Activated CD8-positive, alpha-beta memory T cell treated with anti-CD3 and anti-CD28 coated beads for 1 hour (primary cell): ENCODE measurements at places on chromosomes 2 and 18.
A peak's percentile ranks its signal among the peaks of the same experiment; 100 is the strongest.

DNA sequence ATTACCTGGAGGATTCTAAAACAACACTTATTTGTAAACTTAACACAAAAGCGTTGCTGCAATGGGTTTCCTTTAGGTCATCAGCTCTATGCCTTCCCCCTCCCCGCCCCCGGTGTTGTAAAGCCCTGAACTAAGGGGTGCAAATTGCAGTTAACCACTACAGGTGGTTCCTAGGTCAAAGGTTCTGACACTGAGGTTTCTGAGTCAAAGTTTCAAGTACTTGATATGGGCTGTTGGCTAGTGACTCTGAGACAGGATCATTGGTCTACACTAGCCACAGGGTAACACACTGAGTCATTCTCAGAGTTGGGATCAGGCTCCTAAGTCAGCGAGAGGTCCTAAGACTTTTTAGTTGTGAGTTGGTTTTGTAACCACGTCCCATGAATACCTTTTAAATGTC lies 15.4 kb downstream of the IL1B start:
- DNase-seq, result no peak

GRCh38 chr2:44713170-44713569 lies 228.3 kb upstream of the SIX3 start:
- DNase-seq, result no peak

DNA sequence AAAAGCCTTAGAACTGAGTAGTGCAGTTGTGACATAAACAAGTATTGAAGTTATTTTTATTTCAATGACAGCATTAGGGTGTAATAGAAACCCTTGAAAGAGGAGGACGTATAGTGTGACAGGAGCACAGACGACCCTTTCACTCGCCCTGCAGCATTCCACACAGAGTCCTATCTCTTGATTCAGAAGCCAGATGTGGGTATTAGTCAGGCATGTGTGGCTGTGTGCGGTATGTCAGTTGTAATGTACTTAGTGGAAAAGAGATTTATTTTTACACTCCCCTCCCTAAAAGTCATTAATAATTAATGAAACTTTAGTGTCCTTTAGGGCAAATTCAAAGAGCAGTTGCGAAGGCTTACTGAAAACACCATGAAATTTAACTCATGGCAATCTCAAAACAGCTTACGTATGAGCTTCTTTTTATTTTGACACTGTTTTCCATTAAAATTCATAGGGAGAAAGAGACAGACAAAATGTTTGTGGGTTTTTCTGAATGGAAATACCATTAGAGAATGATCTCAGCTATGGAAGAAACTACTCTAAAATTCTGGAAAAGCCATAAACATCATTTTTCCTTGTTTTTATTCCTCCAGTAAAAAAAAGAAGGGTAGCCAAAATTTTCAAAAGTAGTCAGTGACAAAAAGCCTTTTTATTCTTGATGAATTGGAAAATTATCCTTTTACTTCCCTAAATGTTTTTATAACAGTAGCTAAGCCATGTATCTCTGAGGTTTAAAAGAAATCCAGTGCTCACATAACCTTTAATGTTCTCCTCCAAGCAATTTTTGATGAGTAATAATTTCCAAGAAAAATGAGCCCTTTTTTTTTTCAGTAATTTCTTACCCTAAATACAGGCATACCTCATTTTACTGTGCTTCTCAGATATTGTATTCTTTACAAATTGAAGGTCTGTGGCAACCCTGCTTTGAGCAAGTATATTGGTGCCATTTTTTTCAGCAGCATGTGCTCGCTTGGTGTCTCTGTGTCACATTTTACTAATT lies 84.0 kb upstream of the DSEL start:
- no peak for DNase-seq

- no peak for DNase-seq
These were observed 252.6 kb downstream of the RND3 start for GRCh38 chr2:150234787-150235446.

DNA sequence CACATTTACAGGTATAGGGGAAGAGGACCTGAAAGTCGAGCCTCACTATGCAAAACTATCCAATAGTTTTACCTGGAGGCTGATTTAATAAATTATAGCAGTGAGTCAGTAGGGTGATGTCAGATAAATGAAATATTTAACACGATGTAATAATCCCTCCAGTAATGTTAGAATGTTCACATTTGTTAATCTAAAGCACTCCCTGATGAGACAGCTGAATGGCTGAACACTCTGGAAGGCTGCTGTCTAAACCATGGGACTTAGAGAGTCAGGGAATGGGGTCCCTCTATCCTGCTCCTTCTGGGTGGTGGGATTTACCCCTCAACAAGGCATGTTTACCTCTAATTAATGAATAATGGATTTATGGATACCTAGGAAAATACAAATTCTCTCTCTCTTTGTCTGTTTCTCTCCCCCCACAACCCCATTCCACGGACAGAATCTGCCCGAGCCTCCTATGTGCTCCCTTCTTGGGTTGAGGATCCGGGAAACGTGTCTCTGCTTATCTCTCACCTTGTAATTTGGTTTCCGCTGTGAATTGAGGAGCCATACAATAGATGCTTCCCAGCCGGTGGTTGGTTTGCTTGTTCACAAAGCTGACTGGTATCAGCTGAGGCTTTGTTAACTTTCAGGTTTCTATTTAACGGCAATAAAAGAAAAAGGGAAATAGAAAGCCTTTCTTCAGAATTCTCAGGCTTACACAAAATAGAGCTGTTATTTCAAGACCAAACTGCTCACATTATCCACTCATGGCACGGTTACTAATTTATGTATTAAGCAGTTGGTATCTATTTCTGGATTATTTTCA lies 25.9 kb downstream of the LRRC30 start:
- DNase-seq, result no peak

- DNase-seq, result no peak
These were observed 31.5 kb downstream of the CXCR4 start for GRCh38 chr2:136086253-136087016.

DNA sequence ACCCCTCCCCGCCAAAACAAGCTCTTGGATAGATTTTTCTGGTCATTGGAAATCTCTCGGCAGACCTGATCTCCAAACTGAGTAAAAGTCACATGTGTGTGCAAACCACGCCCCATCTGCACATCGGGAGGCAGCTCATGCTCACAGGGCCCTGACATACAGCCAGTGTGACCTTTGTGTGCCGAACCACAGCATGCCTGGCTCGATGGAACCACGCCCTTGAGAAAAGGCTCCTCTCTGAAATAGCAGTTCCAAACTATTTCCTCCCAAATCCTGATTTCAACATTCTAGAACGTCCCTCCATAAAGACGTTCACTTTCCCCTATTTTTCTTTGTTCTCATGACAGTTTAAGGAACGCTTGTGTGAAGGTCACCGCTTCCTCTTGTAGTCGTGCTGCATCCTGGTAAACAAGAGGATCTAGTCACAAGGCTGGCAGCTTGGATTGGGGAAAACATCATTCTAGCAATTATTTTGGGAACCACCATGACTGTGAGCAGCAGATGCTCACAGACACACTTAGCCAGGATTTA lies 59.3 kb upstream of the MAP4K4 start:
- no peak for DNase-seq

DNA sequence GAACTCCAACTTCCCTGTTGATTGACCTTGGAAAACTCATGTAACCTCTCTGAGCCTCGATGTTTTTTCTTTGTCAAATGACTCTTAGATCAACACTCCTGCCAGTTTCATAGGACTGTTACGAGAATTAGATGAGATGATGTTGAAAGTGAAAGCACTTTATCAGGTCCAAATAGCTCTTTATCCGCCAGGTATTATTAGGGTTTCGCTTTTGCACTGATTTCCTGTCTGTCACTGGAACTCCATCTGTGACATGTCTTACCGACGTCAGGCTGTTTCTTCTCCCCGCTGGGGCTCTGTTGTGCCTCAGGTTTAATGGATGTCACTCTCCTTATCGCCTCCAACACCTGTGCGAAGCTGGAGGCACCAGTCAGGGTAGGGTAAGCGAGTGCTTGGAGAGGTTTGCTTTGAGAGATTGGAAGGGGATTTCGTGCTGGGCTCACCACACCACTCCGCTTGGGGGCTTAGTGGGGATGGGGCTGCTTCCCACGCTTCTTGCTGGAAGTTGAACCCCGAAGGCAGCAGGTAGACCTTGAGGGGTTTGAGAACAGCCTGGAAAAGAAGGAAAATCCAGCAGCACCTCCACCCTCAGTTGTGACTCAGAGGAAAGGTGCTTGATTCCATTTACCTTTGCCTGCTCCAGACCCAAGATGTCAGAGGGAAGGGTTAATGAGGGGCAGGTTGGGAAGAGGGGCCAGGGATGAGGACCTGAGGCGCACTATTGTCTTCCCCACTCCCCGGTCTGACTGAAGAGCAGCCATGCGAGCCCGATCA lies 4.3 kb downstream of the GAD1 start:
- no peak for DNase-seq

GRCh38 chr18:48796491-48797205 lies 154.1 kb downstream of the SMAD7 start:
- no peak for DNase-seq

GRCh38 chr2:214217136-214217535 lies 193.7 kb upstream of the VWC2L start:
- no peak for DNase-seq

GRCh38 chr2:67709835-67710234 lies 312.7 kb downstream of the ETAA1 start:
- DNase-seq, result no peak

GRCh38 chr2:127575941-127576432 lies 40.5 kb downstream of the MYO7B start:
- no peak for DNase-seq

- DNase-seq, result no peak
These were observed 834.4 kb upstream of the NRXN1 start for GRCh38 chr2:51866361-51866760.

DNA sequence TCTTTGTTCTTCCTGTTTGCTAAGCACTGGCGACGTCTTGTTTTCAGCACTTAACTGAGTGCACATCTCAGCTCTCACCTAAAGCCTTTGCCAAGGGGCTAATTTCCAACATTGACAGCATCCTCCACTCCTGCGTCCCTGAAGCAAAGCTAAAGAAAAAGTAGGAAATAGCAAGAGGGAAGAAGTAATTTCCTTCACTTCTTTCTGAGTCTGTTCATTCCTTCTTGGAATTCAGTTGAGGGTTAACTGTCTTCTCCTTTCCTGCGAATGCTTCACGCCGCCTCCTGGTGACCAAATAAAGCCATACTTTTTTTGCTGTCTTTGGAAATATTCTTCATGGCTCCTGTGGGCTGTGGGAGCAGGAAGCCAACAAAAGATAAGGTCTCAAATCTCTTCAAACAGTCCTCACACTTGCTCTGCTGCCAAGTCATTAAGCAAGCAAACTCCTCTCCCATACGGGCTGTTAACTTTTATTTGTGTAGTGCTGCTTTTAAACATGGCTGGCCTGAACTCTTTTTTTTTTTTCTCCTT lies 100.9 kb downstream of the DPP10 start:
- no peak for DNase-seq

GRCh38 chr2:230660294-230661060 lies 52.2 kb upstream of the CAB39 start:
- DNase-seq, result no peak

- DNase-seq, result peak; percentile 44
These were observed 158.3 kb downstream of the LDLRAD4 start for GRCh38 chr18:13376841-13377351.

DNA sequence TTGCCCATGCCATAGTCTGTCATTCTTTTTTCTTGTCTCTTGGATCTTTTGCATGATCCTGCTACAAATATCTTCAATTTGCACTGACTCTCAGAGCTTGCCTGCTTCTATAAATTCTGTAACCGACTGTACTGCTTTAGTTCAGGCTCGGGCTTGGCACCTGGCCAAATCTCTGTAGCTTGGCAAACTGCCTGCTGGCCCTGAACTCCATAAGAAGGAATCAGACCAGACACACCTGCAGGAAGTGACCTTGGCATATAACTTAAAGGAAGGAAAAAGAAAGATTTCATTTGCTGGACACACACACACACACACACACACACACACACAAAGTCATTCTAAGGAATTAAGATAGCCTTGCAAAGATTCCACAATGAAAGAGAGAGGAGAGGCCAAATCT lies 291.2 kb upstream of the DDX18 start:
- DNase-seq, result no peak

- no peak for DNase-seq
These were observed 110.8 kb downstream of the NR4A2 start for GRCh38 chr2:156221703-156222102.
